ENCODE measurements at places on chromosomes 1 and 21. TPM values are rescaled to one million over a fixed set of nuclear protein-coding genes. Genes with fewer than 3 reads are reported as not detected.

FGR gene
- 4.9 TPM for polyA plus RNA-seq

NOTCH2NLA gene
- 37.1 TPM for polyA plus RNA-seq

B3GALT2 gene
- 18.1 TPM for polyA plus RNA-seq

IL10 gene
- polyA plus RNA-seq, result 0.32 TPM

GRIK3 gene
- polyA plus RNA-seq, result 1.2 TPM

RWDD3 gene
- 47.1 TPM for polyA plus RNA-seq

CITED4 gene
- 3.6 TPM for polyA plus RNA-seq

CELF3 gene
- 0.91 TPM for polyA plus RNA-seq

VWA5B1 gene
- 0.98 TPM for polyA plus RNA-seq

AMPD1 gene
- polyA plus RNA-seq, result not detected

GJC2 gene
- 3.2 TPM for polyA plus RNA-seq

INSRR gene
- not detected for polyA plus RNA-seq

- no peak for DNase-seq
These were observed 309.1 kb downstream of the MATN1 start for GRCh38 chr1:30414086-30414850.

DNA sequence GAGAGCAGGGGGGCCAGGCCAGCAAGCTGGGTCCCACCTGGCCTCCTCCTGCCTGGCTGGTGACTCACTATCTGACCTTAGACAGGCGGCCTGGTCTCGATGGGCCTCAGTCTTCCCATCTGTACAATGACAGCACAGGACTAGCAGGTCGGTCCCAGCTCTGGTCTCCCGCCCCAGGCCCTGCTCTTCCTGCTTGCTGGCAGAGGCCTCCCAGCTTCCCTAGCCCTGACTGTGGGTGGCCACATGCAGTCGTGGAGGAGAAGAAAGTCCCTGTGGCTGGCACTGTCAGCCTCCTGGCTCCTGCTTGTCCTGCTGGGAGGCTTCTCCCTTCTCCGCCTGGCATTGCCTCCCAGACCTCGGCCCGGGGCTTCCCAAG lies 817 bp downstream of the EXTL1 start:
- DNase-seq, result no peak

DNA sequence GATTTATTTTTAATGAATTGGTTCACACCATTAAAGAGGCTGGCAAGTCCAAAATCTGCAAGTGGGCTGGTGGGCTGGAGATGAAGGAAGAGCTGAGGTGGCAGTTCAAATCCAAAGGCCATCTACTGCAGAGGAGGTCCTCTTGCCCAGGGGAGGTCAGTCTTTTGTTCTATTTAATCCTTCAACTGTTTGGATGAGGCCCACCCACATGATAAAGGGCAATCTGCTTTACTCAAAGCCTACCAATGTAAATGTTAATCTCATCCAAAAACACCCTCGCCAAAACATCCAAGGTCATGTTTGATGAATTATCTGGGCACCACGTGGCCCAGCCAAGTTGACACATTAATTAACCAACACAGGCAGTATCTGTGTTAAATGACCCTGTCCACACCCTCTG lies 99.0 kb downstream of the RRAGC start:
- no peak for DNase-seq

DNA sequence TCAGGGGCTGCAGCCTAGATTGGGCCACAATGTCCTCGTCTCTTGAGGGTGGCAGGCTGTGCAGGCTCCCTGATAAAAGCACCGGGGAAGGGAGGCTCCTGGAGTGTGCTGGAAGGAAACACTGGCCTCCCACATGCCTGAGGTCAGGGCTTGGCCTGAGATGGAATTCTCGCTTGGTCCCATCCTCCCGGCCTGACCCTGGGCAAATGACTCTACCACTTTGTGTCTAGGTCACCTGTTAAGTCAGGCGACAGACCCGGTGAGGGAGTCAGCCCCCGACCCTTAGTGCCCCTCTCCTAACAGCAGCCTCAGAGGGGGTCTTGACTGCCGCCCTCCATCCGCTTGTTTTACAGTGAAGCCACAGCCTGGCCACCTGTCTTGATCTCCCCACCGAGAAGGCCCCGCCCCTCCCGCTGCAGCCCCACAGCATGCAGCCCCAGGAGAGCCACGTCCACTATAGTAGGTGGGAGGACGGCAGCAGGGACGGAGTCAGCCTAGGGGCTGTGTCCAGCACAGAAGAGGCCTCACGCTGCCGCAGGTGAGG lies 2.5 kb downstream of the SMIM1 start:
- DNase-seq, result no peak

DNA sequence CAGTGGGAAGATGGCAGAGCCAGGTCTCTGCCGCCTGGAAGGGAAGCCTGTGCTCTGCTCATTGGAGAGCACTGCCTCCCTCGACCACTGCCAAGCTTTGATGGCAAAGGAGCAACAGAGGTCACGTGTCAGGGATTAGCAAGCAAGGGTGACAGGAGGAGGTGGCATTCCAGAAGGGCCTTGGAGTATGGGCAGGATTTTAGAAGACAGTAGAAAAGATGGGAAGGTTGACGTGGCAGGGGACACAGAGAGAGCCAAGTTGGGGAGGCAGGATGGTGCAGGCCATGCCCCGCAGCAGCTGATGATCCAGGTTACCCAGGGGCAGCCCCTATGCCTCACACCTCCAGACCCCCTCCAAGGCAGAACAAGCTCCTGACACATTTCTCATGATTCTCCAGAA lies 21.9 kb upstream of the LBR start:
- peak; percentile 17 for DNase-seq

- no peak for DNase-seq
These were observed 1.3 kb downstream of the AHDC1 start for GRCh38 chr1:27602462-27603308.

GRCh38 chr1:42259739-42260064 lies 75.3 kb downstream of the FOXJ3 start:
- no peak for DNase-seq

GRCh38 chr1:109818988-109819764 lies 55.5 kb upstream of the EPS8L3 start:
- peak; percentile 42 for DNase-seq

- DNase-seq, result no peak
These were observed 8.1 kb upstream of the PMVK start for GRCh38 chr1:154944401-154945159.

DNA sequence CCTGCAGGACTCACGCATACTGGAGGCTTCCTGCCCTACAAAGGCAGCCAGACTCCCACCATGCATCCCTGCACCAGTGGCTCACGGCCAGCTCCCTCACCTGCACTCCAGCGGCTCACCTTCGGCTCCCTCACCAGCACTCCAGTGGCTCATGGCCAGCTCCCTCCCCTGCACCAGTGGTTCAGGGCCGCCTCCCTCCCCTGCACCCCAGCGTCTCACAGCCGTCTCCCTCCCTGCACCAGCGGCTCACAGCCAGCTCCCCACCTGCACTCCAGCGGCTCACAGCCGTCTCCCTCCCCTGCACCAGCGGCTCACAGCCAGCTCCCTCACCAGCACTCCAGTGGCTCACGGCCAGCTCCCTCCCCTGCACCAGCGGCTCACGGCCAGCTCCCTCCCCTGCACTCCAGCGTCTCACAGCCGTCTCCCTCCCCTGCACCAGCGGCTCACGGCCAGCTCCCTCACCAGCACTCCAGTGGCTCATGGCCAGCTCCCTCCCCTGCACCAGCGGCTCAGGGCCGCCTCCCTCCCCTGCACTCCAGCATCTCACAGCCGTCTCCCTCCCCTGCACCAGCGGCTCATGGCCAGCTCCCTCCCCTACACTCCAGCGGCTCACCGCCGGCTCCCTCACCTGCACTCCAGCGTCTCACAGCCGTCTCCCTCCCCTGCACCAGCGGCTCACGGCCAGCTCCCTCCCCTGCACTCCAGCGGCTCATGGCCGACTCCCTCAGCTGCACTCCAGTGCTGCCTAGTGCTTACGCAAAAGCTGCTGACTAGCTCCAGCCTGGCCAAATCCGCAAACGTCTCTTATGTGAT lies 324.5 kb downstream of the NPHP4 start:
- DNase-seq, result peak; percentile 26

DNA sequence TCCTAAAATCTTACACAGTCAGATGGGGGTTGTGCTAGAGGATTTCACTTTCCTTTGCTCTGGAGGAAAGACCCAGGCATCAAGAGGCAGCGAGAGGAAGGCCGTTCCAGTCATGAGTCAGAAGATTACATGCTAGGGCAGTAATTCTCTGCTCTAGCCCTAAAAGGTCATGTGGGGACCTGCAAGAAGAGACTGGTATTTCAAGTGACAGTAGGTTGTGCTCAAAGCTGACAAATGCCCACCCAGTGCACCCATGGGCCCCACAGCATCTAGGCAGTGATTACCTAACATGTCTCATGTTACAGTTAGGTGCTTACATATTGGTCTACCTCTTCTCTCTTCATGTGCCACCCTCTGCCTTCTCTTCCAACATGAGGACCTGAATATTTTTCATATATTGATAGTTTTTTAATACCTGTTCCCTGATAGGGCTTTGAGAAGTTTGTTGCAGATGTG lies 99.7 kb upstream of the BEND5 start:
- no peak for DNase-seq

DNA sequence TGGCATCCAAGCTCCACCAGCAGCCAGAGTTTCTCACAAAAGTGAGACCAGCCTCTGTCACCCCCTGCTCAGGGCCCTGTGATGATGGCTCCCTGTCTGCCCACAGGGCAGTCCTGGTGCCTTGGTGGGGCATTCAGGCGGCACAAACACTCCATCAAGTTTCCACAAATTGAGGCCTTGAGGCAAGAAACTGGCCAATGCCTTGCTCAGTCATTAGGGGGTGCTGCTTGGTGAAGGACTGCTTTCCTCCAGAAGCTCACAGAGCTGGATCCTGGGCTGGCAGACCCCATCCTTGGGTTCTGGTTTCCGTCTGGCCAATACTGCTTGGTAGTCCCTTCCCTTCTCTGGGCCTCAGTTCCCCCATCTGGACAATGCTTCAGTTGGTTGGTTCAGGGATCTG lies 12.5 kb upstream of the AHDC1 start:
- DNase-seq, result no peak

DNA sequence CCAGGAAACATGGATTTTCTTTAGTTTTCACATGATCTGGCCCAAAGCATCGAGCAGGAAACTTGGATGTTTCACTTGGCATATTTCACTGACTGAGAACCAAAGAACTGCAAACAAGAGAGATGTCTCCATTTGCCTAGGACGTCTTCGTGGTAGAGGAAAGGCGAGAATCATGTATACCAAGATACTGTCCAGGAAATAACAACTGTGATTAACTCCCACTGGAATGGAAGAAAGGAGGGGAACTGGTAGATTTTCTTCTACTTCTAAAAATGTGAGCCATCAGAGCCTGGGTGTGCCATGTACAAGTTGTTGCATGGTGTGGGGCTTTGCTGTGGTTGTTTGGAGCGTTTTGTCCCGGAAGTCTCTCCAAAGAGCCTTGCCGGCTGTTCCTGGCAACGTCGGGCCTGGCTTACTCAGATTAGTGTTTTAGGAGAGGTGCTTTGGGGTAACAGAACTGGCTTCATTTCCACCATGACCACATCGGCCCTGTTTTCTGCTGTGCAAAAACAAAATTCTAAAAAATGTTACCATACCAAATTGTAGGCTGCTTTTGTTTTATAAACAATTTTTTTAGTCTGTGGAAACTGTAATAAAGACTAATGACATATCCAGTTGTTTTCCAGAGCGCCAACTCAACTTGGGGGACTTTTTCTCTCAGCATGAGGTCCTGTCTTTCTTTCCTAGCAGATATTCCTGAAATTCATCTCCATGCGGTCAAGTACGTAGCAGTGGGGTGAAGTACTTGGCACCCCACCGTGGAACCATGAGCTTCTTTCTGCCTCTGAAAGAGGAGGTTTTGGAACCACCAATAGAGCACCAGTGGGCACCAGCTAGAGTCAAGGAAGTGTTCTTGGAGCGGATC lies 118.3 kb downstream of the TM2D1 start:
- no peak for DNase-seq

- no peak for DNase-seq
These were observed 4.0 kb downstream of the STPG1 start for GRCh38 chr1:24409535-24409934.

DNA sequence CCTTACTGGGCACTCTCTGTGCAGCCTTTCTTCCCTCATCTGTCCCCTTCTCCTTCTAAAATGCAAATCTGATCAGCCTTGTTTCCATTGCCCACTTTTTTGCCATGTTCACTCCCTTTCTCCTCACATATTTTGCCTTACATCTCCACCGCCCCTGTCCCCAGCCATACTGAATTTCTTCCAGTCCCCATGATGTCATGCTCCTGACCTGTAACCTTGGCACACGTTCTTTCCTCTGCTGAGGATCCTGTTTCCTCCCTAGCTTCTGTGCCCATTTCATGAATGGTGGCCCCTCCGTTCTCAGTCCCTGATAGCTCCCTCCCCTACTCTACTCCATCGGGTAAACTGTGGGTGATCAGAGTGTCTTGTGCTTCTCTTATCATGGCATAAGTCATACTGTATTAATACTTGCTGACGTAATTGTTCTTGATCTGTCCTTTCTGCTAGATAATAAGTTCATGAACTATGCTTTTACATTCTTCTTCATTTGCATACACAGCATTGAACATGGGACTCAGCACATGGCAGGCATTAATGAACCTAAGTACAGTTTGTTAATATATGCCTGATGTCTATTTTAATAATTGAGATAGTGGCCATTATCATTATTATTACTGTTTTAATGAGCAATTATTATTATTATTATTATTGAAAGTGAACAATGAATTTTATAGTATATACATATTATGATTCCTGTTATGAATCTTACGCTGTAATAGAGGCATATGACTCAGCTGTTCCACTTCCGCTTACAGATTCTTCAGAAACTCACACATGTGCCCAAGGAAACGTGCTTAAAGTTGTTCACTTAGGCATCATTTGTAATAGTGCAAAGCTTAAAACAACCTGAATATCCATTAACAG lies 28.5 kb downstream of the MAP3K21 start:
- no peak for DNase-seq

- no peak for DNase-seq
These were observed 6.3 kb downstream of the MRAP start for GRCh38 chr21:32304998-32305397.

DNA sequence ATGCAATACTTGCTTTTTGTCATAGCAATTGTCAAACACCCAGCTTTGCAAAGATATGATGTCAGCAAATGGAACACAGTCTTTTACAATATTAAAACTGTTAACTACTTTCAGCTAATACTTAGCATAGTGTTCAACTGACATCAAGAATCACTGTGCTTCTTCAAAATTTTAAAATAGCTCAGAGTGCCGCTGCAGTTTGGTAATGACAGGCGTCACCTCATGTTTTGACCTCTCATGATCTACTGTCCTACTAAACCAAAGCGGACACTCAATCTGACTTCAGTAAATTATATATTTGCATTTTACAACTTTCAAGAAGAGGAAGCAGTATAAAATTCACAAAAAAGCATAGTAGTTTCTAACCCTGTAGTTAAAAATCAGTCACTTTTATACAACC lies 2.0 kb downstream of the FMO1 start:
- no peak for DNase-seq

DNA sequence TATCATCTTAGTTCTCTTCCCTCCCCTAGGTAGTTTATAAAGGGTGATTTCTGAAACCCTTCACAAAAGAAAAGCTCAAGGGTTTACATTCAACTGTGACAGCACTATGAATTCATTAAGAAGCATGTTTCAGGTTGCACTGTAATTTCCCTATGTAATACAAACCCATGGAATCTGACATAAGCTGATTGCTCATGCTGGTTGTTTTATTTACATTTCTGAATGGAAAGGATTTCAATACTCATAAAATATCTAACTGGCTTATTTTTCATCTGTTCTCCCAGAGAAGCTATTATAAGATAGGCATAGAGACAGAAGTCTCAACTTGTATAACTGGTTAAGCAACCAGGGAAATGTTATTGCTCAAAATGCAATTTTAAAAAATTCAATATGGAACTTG lies 20.5 kb downstream of the WNT2B start:
- DNase-seq, result no peak

Data from left lung (tissue), 14 donors.